Breast epithelium (tissue), 4 donors: ENCODE measurements at places on chromosomes 3 and 15. TPM values are rescaled to one million over a fixed set of nuclear protein-coding genes. Genes with fewer than 3 reads are reported as not detected.
A peak's percentile ranks its signal among the peaks of the same experiment; 100 is the strongest.

GRCh38 chr3:49015765-49016164 is 2.6 kb downstream of the DALRD3 start:
- DNase-seq, result peak; percentile 72

GRCh38 chr15:63454503-63455211 is 49.7 kb upstream of the USP3 start:
- no peak for DNase-seq

DNA sequence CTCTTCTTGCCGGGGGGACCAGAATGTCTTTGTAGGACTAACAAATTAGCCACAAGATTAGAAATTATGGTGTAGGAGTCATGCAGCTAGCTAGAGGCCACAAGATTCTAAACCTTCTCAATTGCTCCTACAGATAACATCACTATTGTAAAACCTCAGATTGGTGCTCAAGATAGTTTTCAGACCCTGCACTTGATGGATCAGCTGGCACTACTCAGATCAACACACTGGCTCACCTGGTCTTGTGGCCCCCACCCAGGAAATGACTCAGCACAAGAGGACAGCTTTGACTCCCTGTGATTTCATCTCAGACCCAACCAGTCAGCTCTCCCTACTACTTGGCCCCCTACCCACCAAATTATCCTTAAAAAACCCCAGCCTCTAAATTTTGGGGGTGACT is 124.1 kb upstream of the RASGRP1 start:
- DNase-seq, result no peak

DNA sequence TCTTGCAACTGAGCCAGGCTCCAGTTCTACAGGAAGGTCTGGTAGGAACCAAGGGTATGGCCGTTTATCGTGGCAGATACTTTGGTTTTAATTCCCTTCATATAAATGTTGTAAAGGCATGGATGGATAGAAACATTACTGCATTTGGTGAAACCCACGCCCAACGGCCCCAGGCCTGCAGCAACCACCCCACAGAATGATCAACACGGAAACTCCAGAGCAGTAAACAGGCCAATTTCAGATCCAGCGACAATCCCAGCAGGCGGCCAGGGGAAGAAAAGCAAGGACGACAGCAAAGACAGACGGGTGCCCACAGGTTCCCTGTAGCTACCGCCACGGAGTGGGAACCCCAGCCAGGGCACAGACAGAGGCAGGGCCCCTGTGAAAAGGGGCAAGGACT is 32.6 kb upstream of the PCSK6 start:
- no peak for DNase-seq

- DNase-seq, result no peak
Observed at GRCh38 chr3:130386604-130387263, 41.3 kb downstream of the COL6A5 start.

DNA sequence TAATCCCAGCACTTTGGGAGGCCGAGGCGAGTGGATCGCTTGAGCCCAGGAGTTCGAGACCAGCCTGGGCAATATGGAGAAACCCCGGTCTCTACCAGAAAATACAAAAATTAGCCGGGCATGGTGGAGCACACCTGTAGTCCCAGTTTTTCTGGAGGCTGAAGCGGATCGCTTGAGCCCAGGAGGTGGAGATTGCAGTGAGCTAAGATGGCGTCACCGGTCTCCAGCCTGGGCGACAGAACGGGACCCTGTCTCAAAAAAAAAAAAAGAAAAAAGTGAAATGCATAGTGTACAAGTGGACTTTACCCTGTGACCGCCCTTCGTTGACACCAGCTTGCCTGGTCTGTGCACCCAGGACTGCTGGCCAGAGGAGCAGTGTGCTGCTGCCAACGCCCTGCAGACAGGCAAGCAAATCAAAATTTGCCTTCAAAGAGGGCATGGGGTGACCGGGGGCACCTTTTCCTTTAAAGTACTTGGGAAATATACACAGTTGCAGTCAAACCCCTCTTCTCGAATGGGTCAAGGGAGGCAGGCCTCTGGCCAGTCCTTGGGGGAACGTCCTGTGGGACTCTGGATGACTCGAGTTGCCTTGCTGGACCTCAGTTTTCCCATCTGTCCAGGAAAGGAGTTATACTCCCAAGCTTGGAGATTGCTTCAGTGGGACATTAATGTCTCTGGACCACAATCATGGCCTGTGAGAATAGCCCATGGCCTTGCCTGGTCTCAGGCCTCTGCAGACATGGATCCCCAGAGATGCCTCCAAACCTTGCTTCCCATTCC is 1.0 kb downstream of the XYLB start:
- no peak for DNase-seq

DNA sequence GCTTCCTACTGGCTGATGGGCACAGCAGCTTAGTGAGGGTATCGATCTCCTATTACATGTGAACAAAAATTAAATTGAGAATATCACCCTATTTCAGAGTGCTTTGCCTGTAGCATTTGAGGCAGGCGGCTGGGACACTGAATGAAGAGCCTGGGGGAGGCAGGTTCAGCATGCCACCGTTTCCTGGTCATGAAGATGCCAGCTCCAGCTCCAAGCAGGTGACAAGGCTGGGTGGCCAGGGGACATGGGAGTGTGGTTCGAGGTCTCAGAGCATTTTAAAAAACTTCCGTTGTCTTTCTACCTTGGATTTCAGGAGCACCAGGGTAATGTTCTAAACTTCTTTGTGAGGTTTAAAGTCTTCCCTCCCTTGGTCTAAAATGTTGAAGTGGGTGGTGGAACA is 158.2 kb downstream of the RPLP1 start:
- DNase-seq, result no peak

- DNase-seq, result no peak
Observed at GRCh38 chr3:168116279-168116678, 20.6 kb upstream of the GOLIM4 start.

The LRTM1 gene
- not detected for total RNA-seq
